ENCODE measurements at places on chromosomes 1 and 21.

- DNase-seq = no peak
Observed at GRCh38 chr1:42851960-42852607, 5.7 kb downstream of the ZNF691 start.

GRCh38 chr1:3928586-3928985 is 28.5 kb upstream of the C1orf174 start:
- DNase-seq = no peak

GRCh38 chr1:173669491-173669941 is at the start of gene ANKRD45:
TSS of gene ANKRD45 (minus strand) at chr1:173669851. CDS start at chr1:173659418, 10,433 bp downstream.
- DNase-seq = no peak

- no peak for DNase-seq
Observed at GRCh38 chr1:147892731-147893214, 9.8 kb upstream of the GJA8 start.

GRCh38 chr1:206106328-206107167 is 10.6 kb downstream of the AVPR1B start:
- peak; percentile 55 for DNase-seq

GRCh38 chr1:27042670-27043069 is 30.0 kb upstream of the TENT5B start:
- DNase-seq = no peak

- no peak for DNase-seq
Observed at GRCh38 chr1:191993549-191993948, 164.7 kb upstream of the RGS18 start.

DNA sequence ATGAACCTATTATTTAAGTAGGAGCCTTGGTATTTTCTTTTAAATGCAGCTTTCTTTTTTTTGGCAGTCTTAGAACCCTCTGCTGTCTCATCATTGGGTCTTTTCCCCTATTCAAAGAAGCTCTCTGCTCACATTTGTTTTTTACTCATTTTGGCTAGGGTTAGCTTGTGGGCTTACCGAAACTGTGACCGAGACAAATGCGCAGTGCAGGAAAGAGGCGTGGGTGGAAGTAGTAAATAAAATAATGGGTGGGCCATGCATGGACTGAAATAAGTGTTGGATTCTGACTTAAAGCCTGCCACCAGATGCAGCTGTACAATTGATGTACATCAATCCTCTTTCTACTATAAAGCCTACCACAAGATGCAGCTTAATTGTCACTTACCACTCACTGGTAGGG is 14.7 kb downstream of the XPR1 start:
- DNase-seq = no peak

DNA sequence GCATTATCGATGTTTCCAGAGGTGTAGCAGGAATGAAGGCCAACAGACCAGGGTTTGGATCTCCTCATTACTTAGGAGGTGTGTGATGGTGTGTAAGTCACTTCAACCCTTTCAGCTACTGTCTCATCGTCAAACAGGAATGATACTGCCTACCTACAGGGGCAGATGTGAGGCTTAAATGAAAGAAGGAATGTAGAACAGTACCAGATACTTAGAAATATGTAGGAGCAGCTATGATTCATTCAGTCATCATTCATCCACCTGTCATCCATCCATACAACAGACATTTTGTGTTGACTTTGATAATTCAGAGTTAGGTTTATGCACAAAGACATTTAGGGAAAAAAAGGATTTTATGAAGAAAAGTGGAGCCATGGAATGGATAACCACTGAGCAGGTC is 486.9 kb upstream of the DAB1 start:
- DNase-seq = no peak
